ENCODE measurements at places on chromosomes 4 and X.

DNA sequence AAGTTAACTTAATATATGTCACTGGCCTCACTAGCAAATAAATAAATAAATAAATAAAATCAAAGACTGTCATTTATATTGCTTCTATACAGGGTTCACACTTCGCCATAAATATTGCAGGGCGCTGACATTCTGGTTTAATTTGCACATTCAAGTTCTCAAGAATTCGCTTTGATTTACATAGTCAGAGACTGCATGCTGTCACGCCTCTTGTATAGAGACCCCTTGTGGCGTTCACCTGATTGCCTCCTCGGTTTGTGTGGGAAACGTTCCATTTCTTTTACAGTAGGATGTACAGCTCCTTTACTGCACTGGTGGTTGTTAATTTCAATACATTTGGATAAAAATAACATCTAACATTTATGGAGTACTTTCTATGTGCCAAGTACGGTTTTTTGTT, 71.3 kb upstream of the ADGRG2 start:
- DNase-seq = no peak

- no peak for DNase-seq
Observed at GRCh38 chr4:183633476-183634400, 25.2 kb downstream of the RWDD4 start.

GRCh38 chrX:118254611-118255010, 91.3 kb upstream of the WDR44 start:
- DNase-seq = peak; percentile 42

DNA sequence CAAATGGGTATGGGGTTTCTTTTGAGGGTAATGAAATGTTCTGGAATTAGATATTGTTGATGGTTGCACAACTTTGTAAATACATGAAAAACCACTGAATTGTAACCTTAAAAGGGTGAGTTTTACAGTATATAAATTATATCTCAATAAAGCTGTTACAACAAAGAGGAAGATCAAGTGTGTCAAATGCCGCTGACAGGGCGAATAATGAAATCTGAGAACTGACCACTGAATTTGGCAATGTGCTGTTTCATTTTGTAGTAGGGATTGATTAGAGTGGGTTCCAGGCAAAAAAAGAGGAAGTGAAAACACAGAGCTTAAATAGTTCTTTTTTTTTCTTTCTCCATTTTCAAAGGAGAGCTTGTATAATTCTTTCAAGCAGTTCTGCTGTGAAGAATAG, 161.1 kb upstream of the NAP1L5 start:
- peak; percentile 44 for DNase-seq

DNA sequence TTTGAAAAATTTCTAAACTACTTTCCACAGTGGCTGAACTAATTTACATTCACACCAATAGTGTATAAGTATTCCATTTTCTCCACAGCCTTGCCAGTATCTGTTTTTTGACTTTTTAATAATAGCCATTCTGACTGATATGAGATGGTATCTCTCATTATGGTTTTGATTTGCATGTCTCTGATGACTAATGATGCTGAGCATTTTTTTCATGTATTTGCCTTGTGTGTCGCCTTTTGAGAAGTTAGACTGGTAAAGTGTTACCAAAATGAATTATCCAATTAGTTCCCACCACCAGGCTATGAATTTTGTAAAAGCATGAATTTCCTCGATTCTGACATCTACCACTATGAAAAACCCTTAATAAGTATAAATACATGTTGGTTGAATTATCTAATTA, 242.2 kb upstream of the GK2 start:
- no peak for DNase-seq

- DNase-seq = no peak
Observed at GRCh38 chr4:71709961-71710360, 73.9 kb downstream of the GC start.

GRCh38 chr4:38612646-38613414, 51.2 kb upstream of the KLF3 start:
- no peak for DNase-seq

DNA sequence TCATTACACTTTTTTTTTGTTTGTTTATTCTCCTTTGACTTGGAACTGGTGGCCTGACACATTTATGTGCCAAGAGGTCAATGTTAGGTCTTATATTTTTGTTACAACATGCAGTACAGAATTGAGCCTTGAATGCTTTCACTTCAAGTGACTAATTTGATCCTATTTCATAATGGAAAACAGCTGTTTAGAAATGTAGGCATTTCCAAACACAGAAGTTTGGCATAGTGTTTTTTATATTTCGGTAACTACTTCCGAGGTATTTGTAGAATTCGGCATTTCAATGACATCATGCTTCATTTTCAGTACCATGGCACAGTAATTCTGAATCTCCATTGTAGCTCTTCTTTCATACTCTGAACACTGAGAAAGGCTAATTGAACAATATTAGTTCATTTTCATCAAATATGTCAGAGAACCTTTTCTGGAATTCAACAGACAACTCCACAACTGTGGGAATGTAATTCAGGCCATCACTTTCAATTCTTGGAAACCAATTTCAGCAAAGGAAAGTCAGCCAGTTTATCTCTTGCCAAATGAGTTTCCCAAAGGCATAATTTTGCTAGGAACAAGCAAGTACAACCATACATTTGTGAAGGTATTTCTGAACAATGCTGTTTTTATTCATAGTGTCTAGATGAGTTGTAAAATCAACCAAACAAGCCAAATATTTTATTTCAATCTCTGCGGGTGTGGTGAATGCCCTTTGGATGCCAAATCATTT, 11.4 kb downstream of the FAM120C start:
- DNase-seq = no peak

GRCh38 chr4:84849051-84849640, 117.3 kb downstream of the WDFY3 start:
- DNase-seq = no peak

DNA sequence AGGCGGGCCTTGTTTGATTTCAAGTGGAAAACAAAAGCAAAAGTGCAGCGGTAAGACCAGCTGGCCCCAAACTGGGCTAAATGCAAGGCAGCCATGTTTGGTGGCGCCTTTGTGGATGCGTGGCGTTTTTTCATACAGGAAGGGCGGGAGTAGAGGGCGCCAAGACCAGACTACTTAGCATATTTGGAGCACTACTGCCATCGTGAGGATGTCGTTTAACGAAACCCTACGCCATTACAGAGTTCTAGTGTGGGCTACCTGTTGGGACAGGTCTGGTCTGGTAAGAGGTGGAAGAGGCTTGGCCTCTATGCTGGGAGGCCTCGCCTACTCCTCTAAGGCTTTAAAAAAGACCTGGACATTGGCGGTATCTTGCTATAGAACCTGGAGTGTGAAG, 230.7 kb upstream of the STK26 start:
- DNase-seq = peak; percentile 56

DNA sequence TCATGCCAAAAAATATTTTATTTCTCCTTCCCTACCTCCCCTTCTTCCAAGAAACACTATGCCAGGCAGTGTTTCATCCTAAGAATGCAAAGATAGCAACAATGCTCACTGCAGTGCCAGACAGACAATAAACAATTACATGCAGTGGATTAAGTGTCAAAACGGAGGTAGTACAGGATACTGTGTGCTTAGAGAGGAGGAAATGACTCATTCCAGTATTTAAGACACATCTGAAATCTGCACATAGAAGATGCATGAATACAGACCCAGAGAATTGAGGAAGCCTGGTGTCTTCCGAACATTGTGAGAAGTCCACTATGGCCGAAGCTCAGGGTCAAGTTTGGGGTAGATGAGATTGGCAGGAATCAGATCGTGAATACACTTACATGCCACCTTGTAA, 326.4 kb downstream of the PPP3CA start:
- DNase-seq = peak; percentile 16

- no peak for DNase-seq
Observed at GRCh38 chrX:16191605-16192004, 24.3 kb downstream of the MAGEB17 start.

DNA sequence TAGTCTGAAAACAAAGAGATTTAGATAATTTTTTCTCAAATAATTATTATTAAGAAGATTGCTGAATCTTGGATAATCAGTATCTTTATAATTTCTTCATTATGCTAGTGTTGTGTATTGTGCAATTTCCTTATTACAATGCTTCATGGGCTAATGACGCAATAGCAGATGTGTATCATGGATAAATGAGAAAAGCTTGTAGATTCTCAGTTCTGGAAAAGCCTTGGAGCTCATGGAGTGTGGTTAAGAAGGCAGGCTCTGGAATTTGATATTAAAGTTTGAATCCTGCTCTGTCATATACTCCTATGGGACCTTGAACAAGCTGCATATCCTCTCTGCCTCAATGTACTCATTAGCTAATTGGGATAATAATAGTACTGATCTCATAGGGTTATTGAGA, 18.9 kb upstream of the CXCL8 start:
- DNase-seq = no peak

DNA sequence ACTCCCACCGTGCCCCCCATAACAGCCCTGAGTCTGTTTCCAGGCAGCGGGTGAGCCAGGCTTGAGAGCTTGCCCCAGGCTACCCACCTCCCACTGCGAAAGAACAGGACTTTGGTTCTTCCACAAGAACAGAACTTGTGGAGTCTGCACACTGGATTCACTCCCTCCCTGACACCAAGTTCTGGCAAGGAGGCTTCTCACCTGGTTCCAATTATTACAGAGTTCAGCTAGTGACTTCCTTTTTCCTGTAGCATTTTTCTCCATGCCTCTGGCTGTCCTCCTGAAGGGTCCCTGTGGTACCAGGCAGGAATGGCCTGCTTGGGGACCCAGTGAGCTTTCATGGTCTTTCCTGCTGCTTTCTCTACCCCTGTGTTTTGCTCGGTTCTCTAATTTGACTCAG, 208.6 kb upstream of the SFRP2 start:
- no peak for DNase-seq

DNA sequence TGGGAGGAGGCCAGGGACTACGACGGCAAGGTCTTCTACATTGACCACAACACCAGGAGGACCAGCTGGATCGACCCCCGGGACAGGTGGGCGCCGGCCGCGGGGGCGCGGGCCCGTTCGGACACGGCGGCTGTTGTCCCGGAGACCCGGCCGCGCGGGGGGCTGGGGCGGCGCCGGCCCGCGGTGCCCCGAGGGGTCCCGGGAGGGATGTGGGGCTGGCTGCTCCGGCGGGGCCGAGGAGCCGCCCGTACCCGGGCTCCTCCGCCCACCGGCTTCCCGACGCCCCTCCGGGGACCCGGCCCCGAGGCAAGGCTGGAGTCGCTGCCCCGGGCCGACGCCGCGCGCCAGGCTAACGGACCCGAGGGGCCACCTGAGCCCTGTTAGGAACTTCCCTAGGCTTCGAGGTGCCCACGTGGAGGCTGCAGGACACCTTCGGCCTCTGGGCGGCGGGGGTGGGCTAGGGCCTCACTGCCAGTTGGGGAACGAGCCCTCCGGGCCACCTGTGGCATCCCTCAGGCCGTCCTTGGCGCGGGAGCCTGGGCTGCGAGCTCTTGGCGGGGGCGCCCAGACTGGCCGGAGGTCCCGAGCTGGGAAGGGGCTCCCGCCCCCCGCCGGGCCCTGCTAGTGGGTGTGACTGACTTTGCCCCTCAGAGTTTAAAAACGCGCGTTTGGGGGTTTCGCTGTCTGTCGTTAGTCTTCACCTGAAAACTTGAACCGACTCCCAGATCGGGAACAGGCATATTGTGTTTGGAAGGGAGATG, 660 bp downstream of the WWC2 start:
- peak; percentile 39 for DNase-seq

DNA sequence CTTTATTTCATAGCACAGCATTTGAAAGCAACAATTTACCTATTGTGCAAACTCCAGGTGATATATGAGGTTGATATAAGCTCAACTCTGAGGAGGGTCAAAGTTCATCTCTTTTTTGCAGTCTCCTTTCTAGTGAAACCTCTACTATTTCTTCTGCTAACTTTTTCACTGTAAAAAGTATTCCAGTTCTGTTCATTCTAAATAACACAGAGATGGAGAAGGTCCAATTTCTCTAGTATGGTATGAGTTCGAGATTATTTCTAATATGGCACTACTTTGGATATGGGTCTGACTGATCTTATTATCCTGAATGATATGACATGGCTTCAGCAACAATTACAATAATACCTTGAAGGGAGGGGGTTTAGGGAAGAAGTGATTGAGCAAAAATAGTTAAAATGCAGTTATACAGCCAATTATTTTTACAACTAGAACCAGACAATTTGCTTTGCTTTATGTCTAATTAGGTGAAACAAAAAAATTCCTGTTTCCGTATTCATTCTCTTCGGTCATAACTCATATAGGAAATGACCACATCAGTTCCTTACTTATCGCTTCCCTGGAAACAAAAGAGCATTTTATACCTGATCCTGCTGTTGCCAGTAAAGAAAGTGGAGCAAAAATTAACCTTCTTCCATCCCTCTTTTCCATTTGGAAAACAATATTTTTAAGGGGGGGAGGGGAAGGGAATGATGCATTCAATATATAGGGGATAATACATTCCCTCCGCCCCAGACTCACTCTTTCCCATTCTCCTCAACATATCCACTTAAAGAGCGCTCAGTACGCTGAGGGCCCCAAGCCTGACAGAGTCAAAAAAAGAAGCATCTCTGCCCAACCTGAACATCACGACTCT, 1.0 kb downstream of the TBC1D9 start:
- no peak for DNase-seq

DNA sequence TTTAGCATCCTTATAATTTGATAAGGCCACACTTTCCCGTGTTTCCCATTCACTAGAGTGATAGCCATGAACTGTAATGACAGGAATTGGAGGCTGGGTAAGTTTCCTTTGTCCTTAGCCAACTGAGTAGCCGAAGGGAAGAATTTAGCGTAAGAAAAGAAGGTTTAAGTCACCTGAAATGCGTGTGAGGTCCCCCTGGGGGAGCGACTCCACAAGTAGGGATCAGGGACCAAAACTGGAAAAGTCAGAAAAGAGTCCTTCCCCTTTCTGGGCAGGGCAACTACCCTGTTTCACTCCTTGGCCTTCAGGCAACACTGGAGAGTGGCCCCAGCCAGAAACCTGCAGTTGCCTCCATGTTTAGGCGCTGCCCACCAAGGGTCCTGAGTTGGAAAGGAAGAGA, 81.6 kb upstream of the MED14 start:
- DNase-seq = no peak

GRCh38 chr4:145452447-145453162, 29.0 kb upstream of the SMAD1 start:
- DNase-seq = no peak

DNA sequence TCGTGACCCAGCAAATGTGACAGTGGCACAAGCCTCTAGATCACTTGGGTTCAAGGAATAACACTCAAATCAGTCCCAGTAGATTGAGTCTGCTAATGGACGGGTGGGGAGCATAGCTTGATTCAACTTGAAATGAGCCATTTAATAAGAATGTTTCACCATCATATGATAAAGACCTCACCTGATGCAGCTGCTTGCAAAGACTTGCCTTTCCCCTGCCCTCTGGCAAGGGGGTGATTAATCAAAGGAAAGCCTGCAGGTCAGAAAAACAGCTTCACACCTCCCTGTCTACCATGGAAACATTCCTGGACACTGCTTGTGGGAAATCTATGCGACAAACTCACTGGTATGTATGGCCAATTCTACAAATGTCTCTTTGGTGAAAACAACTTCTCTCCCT, 54.5 kb downstream of the CD99L2 start:
- DNase-seq = no peak

GRCh38 chr4:22217480-22217879, 268.9 kb upstream of the KCNIP4 start:
- DNase-seq = no peak
